Spinal cord (tissue), 10 donors: ENCODE measurements at places on chromosomes 6 and 20. TPM values are rescaled to one million over a fixed set of nuclear protein-coding genes. Genes with fewer than 3 reads are reported as not detected.

MYLK2 gene
- 0.79 TPM for total RNA-seq

NMBR gene
- total RNA-seq: 1.5 TPM

IRAK1BP1 gene
- 19.0 TPM for total RNA-seq

LHFPL5 gene
- 0.44 TPM for total RNA-seq

GRCh38 chr20:33875055-33875454 lies 63.9 kb downstream of the CHMP4B start:
- no peak for DNase-seq
